ENCODE measurements at places on chromosomes 7 and 10. TPM values are rescaled to one million over a fixed set of nuclear protein-coding genes. Genes with fewer than 3 reads are reported as not detected.
A peak's percentile ranks its signal among the peaks of the same experiment; 100 is the strongest.

DNA sequence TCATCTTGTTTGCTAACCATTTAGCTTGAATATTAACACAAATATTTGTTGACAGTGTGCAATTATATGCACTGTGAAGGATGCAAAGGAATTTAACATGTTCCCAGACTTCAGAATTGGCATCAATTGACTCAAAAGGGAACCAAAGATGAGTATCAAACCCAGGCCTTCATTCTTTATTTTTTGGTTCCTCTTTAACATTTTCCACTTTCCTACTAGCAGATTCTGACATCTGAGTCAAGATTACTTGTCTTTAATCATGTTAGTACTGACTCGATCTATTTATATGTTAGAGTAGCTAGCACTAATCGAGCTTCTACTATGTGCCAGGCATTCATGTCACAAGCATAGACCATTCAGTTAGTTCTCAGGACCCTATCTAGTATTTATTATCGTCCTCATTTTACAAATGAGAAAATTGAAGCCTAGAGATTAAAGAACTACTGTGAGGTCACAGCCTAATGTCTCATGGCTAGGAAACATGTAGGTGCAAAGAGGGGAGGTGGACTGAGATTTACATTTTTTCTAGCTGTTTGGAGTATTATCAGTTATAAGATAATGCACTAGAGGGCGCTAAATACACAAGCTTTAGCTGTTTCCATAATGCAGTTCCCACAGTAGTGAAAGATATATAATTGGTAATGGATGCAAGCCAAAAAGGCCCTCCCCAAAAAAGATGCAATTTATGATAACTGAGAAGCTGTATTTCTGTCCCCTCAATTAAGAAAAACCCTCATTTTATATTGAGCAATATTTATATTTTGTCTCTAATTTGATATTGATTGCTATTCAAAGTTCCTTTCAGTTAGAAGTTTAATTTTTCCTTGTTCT lies 32.9 kb upstream of the KMT2E start:
- DNase-seq, result no peak
- no peaks in the 10 kb centered on the region for H3K36me3 ChIP-seq
- no peak overlapping the region for H3K4me3 ChIP-seq
- peaks cover 17% of the 10 kb centered on the region for H3K4me1 ChIP-seq

- H3K4me1 ChIP-seq, result no peaks in the 10 kb centered on the region
- H3K4me3 ChIP-seq, result no peak overlapping the region
- no peak overlapping the region for H3K27ac ChIP-seq
- no peaks in the 10 kb centered on the region for H3K27me3 ChIP-seq
- no peak for DNase-seq
These were observed 21.7 kb upstream of the MACC1 start for GRCh38 chr7:20238754-20239324.

- H3K4me3 ChIP-seq, result no peak overlapping the region
- no peaks in the 10 kb centered on the region for H3K4me1 ChIP-seq
- DNase-seq, result no peak
- no peaks in the 10 kb centered on the region for H3K36me3 ChIP-seq
- no peaks in the 10 kb centered on the region for H3K27me3 ChIP-seq
These were observed 87.0 kb downstream of the IPMK start for GRCh38 chr10:58180666-58181065.

GRCh38 chr10:52807803-52808202 lies 35.2 kb upstream of the MBL2 start:
- H3K4me1 ChIP-seq, result no peaks in the 10 kb centered on the region
- DNase-seq, result no peak
- H3K27me3 ChIP-seq, result no peaks in the 10 kb centered on the region
- no peak overlapping the region for H3K27ac ChIP-seq

DNA sequence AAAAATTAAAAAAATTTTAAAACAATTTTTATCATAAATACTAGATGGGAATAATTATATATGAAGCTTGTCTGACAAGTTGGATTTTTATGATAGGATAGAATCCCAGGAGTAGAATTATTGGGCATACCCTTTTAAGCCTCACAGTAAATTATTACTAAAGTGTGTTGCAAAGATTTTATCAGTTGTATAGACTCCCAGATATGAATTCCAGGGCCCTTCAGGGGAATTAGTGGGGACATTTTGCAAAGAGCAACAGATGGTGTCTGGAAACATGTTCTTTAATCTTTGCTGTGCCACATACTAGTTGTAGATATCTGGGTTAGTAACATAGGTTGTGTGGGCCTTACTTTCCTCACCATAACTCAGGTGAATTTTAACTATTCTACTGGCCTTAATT lies 28.7 kb downstream of the ZEB1 start:
- H3K4me1 ChIP-seq, result peaks cover 22% of the 10 kb centered on the region
- no peaks in the 10 kb centered on the region for H3K36me3 ChIP-seq
- DNase-seq, result no peak
- no peak overlapping the region for H3K4me3 ChIP-seq
- no peak overlapping the region for H3K27ac ChIP-seq

- H3K4me1 ChIP-seq, result peaks cover 6% of the 10 kb centered on the region
- DNase-seq, result no peak
- H3K36me3 ChIP-seq, result no peaks in the 10 kb centered on the region
- no peak overlapping the region for H3K27ac ChIP-seq
These were observed 4.9 kb upstream of the BLOC1S2 start for GRCh38 chr10:100291356-100291755.

GRCh38 chr7:64651203-64651602 lies 14.7 kb upstream of the ZNF107 start:
- H3K27ac ChIP-seq, result no peak overlapping the region
- no peak overlapping the region for H3K4me3 ChIP-seq
- H3K27me3 ChIP-seq, result no peaks in the 10 kb centered on the region
- no peaks in the 10 kb centered on the region for H3K4me1 ChIP-seq
- H3K36me3 ChIP-seq, result no peaks in the 10 kb centered on the region

GRCh38 chr7:158361326-158361946 lies 226.2 kb downstream of the PTPRN2 start:
- no peak for DNase-seq
- H3K36me3 ChIP-seq, result no peaks in the 10 kb centered on the region
- no peaks in the 10 kb centered on the region for H3K4me1 ChIP-seq
- H3K4me3 ChIP-seq, result no peak overlapping the region

- no peaks in the 10 kb centered on the region for H3K27me3 ChIP-seq
- H3K4me3 ChIP-seq, result no peak overlapping the region
- peaks cover 88% of the 10 kb centered on the region for H3K4me1 ChIP-seq
- peak overlapping the region; percentile 96 for H3K27ac ChIP-seq
- no peaks in the 10 kb centered on the region for H3K36me3 ChIP-seq
These were observed 3.6 kb downstream of the DUSP5 start for GRCh38 chr10:110501142-110501937.

Gene TMEM139
- 1.2 TPM for total RNA-seq

Gene VPS37D
- 1.1 TPM for total RNA-seq

Gene CCSER2
- total RNA-seq, result 121 TPM

Gene CCL24
- total RNA-seq, result not detected

Data from T-cell (primary cell).